ENCODE measurements at places on chromosomes 5 and 9.

DNA sequence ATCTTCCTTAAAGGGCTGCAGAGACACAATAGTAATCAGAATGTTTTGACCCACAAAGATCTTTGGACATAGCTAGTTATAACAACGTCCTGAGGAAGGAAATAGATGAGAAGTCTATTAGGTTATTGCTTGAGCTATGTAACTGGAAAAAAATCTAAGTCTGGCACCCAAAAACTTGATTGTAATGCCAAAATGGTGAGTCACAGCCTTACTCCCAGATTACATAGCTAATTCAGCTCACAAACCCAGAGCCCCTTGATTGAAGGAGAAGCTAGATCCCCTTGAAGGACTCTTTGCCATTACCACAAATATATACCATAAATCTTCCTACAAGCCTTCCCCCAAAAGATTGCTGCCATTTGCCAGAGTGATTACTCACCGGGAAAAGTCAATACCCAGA is 341.8 kb upstream of the KIF2A start:
- peak; percentile 13 for DNase-seq

DNA sequence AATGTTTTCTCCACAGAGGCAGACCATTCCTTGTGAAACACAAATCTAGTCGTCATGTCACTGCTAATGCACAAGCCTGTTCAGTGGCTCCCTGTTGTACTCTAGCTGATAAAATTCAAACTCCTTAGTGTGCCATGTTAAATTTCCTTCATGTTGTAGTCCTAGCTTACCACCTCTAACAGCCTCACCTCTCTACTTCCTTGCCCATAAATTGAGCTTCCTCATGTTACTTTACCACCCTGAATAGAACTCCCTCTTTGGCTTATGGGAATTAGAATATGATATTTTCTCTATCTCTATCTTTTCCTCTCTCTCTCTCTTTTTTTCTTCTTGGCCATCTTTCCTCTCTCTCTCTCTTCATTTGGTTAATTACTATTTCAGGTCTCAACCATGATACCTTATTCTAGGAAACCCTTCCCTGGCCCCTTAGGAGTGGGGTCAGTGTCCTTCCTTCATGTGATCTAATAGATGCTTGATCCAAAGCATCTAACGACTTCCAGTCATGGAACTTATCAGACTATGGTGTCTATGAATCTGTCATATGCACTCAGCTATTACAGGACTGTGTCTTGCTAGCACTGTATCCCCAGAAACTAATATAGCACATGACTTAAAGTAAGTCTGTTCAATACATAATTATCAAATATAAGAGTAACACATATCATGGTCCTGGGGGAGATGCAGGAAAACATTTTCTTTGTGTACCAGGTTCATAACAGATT is 31.5 kb upstream of the ALDH1A1 start:
- DNase-seq = no peak

DNA sequence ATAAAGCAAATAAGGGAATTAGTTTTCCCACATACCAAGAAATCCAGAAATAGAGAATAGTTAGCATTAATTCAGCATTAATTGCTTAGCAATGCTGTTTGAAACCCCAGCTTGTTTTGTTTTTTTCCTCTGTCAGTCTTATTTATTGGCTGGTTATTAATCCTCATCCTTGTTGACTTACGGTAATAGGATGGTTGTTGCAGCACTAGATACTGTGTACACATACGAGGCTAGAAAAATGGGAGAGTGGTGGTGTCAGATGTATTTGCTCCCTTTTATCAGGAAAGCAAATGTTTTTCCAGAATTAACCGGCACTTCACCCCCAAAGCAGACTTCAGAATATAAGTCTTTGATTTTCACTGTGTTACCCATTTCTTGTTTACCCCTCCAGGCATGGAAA is 60.4 kb downstream of the ERBIN start:
- no peak for DNase-seq

GRCh38 chr9:108727580-108728111 is 128.1 kb downstream of the ACTL7B start:
- no peak for DNase-seq

- peak; percentile 70 for DNase-seq
These were observed 38.4 kb downstream of the HRH2 start for GRCh38 chr5:175696139-175696854.

GRCh38 chr9:136045595-136046553 is 49.2 kb downstream of the NACC2 start:
- DNase-seq = no peak

GRCh38 chr9:118529210-118529609 is 825.0 kb downstream of the TLR4 start:
- DNase-seq = no peak

DNA sequence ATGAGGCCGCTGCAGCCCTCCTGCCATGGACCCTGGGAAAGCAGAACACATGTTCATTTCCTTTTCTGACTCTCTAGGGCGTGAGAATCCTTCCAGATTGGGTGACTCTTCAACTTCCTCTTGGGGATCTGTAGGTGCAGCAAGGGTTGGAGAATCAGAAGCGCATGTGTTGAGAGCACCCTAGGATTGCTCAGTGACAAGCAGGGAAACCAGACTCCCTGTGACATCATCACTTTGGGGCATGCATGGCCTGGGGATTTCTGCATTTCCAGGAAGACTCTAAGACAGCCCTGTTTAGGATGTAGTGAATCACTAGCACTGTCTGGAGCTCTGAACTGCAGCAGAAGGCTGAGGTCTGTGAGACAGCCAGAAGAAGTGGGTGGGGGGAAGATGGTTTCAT is 15.1 kb upstream of the LCP2 start:
- DNase-seq = no peak

GRCh38 chr9:1461812-1462211 is 411.7 kb downstream of the DMRT2 start:
- DNase-seq = no peak

GRCh38 chr9:38108326-38108725 is 39.3 kb upstream of the SHB start:
- DNase-seq = no peak

DNA sequence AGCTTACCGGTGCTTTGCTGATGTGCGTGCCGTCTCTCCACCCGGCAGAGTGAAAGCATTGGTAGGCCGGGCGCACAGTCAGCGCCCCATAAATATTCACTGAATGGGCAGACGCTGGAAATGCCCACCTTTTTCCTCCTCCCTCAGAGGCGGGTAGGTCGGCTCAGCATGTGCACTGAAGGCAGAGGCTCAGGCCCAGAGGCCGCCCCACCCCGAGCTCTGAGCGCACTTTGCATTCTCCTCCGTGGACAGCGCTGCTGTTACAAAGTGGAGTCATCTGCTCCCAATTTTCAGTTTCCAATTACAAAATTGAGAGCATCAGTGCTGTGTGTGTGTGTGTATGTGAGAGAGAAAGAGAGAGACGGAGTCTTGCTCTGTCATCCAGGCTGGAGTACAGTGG is 10.6 kb downstream of the UCK1 start:
- DNase-seq = no peak

DNA sequence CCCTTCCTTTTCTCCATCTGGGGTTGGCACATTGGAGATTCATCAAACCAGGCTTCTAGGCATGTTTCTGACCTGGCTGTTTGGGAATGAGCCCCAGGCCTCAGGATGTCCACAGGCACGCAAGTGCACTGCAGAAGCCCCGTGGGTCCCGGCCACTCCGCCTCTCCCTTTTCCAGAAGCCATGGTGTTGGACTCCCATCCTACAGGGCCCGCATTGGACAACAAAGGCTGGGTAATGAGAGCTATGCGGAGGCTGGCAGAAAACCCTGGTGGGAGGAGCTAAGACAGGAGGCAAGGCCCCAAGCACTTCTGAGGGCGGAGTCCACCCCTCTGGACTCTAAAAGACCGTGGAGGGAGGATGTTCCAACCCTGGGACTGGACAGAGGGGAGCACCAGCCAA is 160.6 kb downstream of the OLFM1 start:
- DNase-seq = no peak

DNA sequence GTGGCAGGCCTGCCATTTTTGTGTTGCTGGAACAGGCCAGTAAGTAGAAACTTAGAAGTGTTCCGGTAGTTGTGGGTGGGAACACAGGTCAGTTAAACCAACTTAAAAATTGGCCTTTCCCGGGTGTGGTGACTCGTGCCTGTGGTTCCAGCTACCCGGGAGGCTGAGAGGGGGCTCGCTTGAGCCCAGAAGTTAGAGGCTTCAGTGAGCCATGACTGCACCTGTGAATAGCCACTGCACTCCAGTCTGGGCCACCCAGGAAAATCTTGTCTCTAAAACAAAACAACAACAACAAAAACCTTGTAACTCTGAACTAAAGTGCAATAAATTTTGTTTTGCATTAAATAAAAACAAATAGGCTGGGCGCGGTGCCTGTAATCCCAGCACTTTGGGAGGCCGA is 1.4 kb upstream of the NHP2 start:
- DNase-seq = no peak

DNA sequence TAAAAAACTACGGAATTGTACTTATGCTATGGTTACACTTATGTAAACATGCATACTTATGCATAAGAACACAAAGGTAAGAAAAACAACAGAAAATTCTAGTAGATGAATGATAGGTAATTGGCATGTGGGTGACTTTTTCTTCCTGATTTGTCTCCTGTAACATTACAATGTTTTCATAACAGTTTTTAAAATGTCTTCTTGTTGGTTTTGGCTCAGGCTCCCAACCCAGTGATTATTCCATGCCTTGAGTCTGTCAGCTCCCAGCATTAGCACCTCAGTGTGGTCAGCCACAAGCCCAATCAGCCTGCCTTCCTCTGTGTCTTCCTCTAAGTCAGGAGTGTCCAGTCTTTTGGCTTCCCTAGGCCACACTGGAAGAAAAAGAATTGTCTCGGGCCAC is 7.9 kb upstream of the FOXE1 start:
- DNase-seq = no peak

DNA sequence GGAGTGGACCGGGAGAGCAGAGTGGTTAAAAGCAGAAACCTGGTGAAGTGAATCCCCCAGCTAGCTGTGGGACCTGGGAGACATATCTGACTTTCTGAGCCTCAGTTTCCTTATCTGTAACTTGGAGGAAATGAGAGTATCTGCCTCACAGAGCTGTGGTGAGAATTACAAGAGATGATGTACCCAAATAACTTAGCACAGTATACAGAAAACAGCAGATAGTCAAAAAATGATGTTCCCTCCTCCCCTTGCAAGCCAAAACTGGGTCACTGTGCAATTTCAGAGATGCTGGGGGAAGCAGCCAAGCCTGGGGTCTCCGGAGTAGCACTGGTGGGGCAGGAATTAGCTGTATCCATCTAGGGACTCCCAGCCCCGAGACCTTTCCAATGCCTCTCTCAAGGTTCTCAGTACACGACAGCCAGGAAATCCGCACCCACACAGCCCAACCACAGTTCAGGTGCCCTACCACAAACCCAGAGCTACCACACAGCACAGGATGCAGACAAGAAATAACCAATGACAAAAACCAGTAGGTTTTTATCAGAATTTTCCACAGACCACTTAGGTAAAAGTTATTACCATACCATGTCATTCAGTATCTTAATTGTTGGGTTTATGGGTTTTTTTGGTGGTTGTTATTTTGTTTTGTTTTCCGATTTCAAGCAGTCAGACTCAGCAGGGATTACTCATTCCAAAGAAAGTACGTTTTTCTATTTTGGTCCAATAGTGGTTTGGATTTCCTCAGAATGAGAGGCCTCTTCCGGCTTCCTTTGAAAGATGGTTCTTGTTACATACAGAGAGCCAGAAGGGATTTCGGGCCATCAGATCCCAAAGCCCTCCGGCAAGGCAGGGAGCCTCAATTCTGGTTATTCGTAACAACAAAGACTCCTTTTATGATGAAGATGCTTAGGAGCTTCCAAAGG is 4.9 kb upstream of the HRH2 start:
- DNase-seq = no peak
